ENCODE measurements at places on chromosomes 5 and 9. TPM values are rescaled to one million over a fixed set of nuclear protein-coding genes. Genes with fewer than 3 reads are reported as not detected.
A peak's percentile ranks its signal among the peaks of the same experiment; 100 is the strongest.

GRCh38 chr5:95392593-95393182 is 1.5 kb downstream of the FAM81B start:
- H3K27ac ChIP-seq, result no peak overlapping the region
- no peaks in the 10 kb centered on the region for H3K36me3 ChIP-seq
- no peak overlapping the region for H3K4me3 ChIP-seq
- no peaks in the 10 kb centered on the region for H3K4me1 ChIP-seq

TUT7 gene
- 39.0 TPM for total RNA-seq

SPINK6 gene
- not detected for total RNA-seq

DNA sequence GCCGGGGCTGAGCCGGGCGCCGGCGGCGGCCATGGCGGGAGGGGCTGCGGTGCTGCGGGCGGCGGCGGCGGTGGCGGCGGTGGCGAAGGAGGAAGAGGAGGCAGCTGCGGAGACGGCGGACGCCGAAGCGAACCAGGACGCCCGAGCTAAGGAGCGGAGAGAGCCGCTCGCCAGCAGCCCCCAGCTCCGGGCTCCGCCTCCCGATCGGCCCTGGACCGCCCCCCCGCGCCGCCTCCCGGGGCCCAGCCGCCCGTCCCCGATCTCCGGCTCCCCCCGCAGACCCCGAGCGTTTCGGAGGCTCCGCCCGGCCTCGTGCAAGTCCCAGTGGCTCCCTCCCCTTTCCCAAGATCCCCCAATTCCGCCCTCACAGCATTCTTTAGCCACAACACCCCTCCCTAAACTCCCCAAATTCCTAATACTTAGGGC is at the start of gene ASTN2:
ASTN2 (minus strand) TSS at position 152 of the 426 bp plus-strand sequence; CDS start at position 33, 119 bp downstream.
- no peak within 1 kb of the TSS for H3K27ac ChIP-seq
- peak; percentile 4 for DNase-seq
- no peaks in the 10 kb centered on the region for H3K36me3 ChIP-seq

GRCh38 chr5:159619826-159620225 is 289.5 kb upstream of the IL12B start:
- DNase-seq, result peak; percentile 30
- H3K27ac ChIP-seq, result no peak overlapping the region
- H3K4me1 ChIP-seq, result no peaks in the 10 kb centered on the region
- no peaks in the 10 kb centered on the region for H3K27me3 ChIP-seq
- H3K36me3 ChIP-seq, result no peaks in the 10 kb centered on the region

GRCh38 chr5:153780876-153781705 is 257.6 kb downstream of the FAM114A2 start:
- no peak overlapping the region for H3K4me3 ChIP-seq
- no peak for DNase-seq
- no peaks in the 10 kb centered on the region for H3K36me3 ChIP-seq
- H3K27ac ChIP-seq, result no peak overlapping the region

- H3K36me3 ChIP-seq, result peaks cover 2% of the 10 kb centered on the region
- no peaks in the 10 kb centered on the region for H3K27me3 ChIP-seq
- no peak for DNase-seq
- no peak overlapping the region for H3K4me3 ChIP-seq
These were observed 71.2 kb downstream of the GRAMD2B start for GRCh38 chr5:126494393-126494792.

DNA sequence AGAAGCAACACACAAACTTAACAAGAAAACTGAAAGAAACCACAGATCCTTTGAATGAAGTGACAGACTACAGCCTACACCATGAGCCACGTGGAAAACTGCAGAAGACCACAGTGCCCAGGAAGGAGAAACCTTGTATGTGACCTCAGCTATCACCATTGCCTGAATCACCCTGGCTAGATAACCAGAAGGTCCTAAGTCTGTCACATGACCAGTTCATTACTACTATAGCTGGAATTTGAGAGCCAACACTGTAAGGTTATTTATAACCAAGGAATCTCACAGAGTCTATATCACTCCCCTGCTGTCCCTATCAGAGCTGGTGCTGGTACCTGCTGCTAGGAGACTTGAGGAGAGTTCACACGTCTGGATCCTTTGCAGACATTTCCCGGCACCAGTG is 90.3 kb upstream of the FBXL17 start:
- H3K4me3 ChIP-seq, result no peak overlapping the region
- H3K27ac ChIP-seq, result no peak overlapping the region
- no peaks in the 10 kb centered on the region for H3K4me1 ChIP-seq
- H3K27me3 ChIP-seq, result no peaks in the 10 kb centered on the region

UBLCP1 gene
- 13.9 TPM for total RNA-seq

ACSL6 gene
- total RNA-seq, result 0.26 TPM

- H3K4me1 ChIP-seq, result no peaks in the 10 kb centered on the region
- H3K27me3 ChIP-seq, result no peaks in the 10 kb centered on the region
- H3K4me3 ChIP-seq, result no peak overlapping the region
- H3K27ac ChIP-seq, result no peak overlapping the region
These were observed 58.0 kb upstream of the FSD1L start for GRCh38 chr9:105389796-105390195.

DNA sequence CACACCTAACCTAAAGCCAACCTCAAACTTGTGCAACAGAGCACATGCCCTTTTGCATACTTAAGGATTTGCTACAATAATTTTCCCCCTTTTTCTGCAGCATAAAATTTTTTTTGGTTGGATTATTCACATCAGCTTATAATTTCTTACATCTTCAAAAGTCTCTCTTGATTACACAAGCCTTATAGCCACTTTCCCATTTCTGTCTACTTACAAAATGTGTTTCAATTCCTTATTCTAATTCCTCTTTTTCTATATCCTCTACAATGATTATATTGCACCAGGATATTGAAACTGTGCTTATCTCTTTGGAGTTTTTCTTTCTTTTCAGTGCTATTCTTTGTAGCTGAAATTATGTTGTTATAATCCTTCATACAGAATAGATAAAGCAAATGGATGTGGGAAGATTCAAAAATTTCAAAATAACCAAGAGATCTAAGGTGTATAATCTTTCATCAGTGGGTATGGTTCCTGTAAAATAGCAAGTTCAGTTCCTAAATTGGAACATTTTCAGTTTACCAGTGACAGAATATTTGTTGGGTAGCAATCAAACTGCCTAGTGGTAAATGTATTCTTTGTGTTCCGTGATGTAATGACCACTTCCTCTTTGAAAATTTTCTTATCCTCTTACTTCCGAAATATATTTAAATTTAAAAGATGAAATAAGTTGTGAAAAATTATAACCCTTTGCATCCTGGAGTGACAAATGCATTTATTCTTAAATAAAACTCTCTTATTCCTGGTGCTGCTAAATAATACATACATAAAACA is 386.8 kb upstream of the CHD1 start:
- DNase-seq, result no peak
- H3K27me3 ChIP-seq, result no peaks in the 10 kb centered on the region
- no peak overlapping the region for H3K4me3 ChIP-seq
- no peaks in the 10 kb centered on the region for H3K36me3 ChIP-seq
- H3K4me1 ChIP-seq, result no peaks in the 10 kb centered on the region
- no peak overlapping the region for H3K27ac ChIP-seq

ASPN gene
- total RNA-seq, result 10.4 TPM

INSL4 gene
- not detected for total RNA-seq

RELL2 gene
- total RNA-seq, result 2.6 TPM
